ENCODE measurements at places on chromosomes 1 and 21.

DNA sequence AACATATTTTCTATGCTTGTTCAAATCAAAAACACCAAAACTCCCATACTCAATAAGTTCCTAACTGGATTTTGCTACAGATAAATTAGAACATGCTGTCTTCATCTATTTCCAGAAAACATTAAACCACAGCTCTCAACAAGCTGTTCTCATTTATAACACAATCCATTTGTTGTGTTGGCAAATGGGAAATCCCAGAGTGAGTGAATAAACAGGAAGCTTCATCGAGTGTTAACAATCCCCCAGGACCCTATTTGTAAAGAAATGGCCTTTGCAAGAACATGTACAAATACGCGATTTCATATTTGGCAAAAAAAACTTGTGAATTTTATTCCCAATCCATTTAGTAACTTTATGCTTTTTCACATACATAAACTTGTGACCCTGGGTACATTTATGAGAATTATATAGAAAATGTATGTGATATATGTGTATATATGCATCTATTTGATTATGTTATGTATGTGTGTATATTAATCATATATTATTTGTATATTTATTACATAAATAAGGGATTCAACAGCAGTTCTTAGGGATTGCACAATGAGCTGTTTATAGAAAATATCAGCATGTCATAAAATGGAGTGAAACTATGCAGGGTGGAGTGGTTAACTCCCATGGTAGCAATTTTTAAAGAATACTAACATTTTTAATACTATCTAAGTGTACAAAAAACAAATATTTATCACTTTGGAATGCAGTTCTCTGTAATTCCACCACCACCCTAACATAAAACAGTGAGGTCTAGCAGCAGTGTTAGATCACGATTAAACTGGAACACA is 160.0 kb downstream of the NEGR1 start:
- DNase-seq, result no peak

GRCh38 chr1:65279070-65279779 is 30.1 kb upstream of the DNAJC6 start:
- DNase-seq, result no peak

DNA sequence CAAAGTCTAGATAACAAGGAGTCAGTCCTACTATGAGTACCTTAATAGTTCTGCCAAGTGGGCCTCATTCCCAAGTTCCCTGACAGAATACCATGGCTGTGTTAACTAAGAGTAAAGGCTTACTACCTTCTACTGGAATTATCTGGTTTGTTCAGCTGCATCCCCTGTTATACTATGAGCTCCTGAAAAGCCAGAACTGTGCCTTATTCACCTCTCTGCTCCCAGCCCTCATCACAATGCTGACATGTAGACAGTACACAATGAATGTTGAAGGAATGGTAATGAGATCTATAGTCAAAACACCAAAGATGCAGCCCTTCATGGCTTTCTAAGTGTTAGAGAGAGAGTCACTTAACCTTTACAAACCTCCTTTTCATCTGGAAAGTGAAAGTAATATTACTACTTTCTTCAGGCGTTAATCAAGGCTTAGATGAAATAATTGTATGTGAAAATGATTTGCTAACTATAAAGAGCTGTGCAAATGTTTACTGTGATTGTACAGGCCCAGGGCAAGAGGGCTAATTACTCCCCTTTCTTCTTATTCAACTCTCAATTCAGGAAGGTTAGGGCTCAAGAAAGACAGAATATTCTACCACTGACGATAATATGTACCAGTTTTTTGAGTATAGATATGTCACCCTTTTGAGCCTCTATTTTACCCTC is 70.3 kb upstream of the MROH9 start:
- no peak for DNase-seq

- no peak for DNase-seq
Observed at GRCh38 chr1:47384083-47384482, 32.0 kb upstream of the FOXE3 start.

GRCh38 chr1:61873581-61873980 is 131.3 kb downstream of the PATJ start:
- DNase-seq, result no peak

DNA sequence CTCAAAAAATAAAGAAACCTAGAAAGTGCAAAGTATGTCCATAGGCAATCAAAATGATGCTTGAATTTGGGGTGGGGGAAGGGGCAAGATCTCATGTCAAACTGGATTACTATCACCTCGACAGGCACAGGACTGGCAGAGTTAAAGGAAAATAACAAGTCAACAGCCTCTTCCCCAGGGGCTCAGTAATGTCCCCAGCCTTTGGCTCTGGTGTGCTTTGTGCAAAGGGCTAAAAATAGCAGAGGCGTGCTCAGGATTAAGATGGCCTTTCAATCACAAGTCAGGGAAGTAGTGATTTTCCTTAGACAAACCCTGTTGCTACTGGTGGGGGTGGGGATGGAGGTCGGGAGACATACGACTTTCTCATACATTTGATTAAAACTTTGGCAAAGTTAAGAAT is 63.5 kb upstream of the OLIG2 start:
- no peak for DNase-seq

GRCh38 chr1:48740621-48741020 is 36.1 kb downstream of the BEND5 start:
- no peak for DNase-seq

DNA sequence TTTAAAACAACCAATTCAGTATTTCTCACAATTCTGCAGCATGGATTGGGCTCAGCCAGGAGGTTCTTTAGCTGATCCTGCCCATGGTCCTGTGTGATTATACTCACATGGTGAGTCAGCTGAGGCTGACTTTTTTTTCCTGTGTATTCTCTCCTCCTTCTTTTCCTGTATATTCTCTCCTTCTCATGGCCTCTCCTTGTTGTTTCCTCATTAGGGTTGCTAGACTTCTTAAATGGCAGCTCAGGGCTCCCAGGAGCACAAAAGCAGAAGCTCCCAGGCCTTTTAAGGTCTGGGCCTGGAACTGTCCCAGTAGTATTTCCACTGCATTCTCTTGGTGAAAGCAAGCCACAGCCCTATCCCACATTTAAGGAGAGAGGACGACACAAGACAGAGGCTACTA is 26.8 kb downstream of the VANGL1 start:
- peak; percentile 47 for DNase-seq

- DNase-seq, result no peak
Observed at GRCh38 chr1:17662786-17663185, 92.3 kb upstream of the ACTL8 start.

DNA sequence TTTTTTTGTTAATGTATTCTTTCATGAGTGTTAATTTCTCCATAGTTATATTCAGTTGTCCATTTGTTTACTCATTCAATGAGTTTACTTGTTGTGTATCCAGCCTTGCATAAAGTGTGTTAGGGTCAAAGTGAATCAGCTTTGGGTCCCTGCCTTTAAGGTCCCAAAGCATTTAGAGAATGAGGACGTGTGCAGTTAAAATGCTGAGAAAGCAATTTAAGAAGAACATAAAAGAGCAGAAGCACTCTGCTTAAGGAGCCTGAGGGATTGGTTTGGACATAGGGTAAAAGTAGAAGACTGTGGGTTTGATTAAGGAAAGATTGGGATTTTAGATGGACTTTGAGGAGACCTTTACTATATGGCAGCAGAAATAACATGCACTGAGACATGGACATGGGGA is 3.5 kb downstream of the OR14I1 start:
- DNase-seq, result no peak

DNA sequence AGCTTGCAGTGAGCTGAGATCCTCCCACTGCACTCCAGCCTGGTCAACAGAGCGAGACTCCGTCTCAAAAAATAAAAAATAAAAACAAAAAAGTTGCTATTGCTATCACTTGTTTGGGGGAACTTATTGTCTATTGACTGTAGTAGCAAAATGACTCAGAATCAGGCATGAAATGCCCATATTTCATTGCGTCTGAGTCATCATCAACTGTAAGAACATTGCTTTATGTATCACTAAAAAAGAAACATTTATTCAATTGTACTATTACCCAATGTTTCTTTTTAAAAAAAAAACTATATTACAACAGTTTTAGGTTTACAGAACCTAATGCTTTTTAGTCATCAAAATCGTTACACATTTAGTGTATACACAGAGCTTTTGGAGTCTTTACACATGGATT is 91.0 kb upstream of the FMN2 start:
- peak; percentile 44 for DNase-seq

- no peak for DNase-seq
Observed at GRCh38 chr1:161966067-161966466, 57.6 kb downstream of the OLFML2B start.

DNA sequence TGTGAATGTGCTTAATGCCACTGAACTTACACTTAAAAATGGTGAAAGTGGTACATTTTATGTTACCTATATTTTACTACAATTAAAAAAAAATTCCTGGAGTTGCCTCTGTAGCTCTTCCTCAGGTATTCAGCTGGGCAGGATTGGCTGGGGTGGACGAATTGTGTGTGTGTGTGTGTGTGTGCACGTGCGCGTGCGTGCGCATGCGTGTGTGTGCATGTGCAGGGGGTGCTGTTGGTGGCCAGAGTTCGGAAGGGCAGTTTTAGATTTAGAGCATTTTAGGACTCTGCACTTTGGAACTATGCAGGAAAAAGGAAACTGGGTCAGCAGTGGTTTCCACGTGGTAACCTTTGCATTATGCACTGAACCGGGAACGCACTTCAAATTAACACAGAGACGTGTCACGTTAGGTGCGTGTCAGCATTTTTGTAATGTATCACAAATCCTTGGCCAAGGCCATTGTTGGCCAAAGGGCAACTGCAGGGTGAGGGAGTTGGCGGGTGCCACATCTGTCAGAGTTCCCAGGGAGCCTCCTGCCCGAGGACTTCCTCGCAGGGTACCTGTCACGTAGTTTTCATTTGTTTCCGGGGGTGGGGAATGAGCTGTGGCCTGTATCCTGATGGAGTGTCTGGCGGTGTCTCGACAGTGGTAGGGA is 312.8 kb downstream of the CAMTA1 start:
- no peak for DNase-seq

- peak; percentile 28 for DNase-seq
Observed at GRCh38 chr1:241985787-241986186, 13.1 kb downstream of the MAP1LC3C start.

- no peak for DNase-seq
Observed at GRCh38 chr1:84855168-84855567, 37.8 kb downstream of the LPAR3 start.

- no peak for DNase-seq
Observed at GRCh38 chr21:43885721-43886120, 20.7 kb downstream of the AGPAT3 start.

DNA sequence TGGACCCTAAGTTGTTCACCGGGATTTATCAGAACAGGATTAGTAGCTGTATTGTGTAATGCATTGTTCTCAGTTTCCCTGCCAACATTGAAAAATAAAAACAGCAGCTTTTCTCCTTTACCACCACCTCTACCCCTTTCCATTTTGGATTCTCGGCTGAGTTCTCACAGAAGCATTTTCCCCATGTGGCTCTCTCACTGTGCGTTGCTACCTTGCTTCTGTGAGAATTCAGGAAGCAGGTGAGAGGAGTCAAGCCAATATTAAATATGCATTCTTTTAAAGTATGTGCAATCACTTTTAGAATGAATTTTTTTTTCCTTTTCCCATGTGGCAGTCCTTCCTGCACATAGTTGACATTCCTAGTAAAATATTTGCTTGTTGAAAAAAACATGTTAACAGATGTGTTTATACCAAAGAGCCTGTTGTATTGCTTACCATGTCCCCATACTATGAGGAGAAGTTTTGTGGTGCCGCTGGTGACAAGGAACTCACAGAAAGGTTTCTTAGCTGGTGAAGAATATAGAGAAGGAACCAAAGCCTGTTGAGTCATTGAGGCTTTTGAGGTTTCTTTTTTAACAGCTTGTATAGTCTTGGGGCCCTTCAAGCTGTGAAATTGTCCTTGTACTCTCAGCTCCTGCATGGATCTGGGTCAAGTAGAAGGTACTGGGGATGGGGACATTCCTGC is 3.9 kb upstream of the OLFML3 start:
- DNase-seq, result peak; percentile 92

DNA sequence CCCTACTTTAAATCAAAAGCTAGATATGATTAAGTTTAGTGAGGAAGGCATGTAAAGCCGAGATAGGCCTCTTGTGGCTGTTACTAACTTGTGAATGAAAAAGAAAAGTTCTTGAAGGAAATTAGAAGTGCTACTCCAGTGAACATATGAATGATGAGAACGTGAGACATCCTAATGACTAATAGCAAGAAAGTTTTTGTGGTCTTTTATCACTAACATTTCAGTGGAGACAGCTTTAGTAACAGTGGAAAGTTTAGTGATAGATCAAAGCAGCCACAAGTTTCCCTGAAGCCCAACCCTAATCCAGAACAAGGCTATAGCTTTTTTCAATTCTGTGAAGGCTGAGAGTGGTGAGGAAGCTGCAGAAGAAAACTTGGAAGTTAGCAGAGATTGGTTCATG is 73.6 kb upstream of the LRRC8B start:
- DNase-seq, result no peak
